Activated naive CD4-positive, alpha-beta T cell treated with anti-CD3 and anti-CD28 coated beads for 36 hours (primary cell): ENCODE measurements at places on chromosomes 2 and 18. TPM values are rescaled to one million over a fixed set of nuclear protein-coding genes. Genes with fewer than 3 reads are reported as not detected.

The MROH2A gene
- total RNA-seq, result not detected

The GAL3ST2 gene
- not detected for total RNA-seq

The TBR1 gene
- not detected for total RNA-seq

The KANSL1L gene
- total RNA-seq, result 4.4 TPM

The CYP26B1 gene
- total RNA-seq, result not detected

The DLGAP1 gene
- not detected for total RNA-seq

The TTN gene
- 0.91 TPM for total RNA-seq

The LCT gene
- total RNA-seq, result 0.07 TPM

DNA sequence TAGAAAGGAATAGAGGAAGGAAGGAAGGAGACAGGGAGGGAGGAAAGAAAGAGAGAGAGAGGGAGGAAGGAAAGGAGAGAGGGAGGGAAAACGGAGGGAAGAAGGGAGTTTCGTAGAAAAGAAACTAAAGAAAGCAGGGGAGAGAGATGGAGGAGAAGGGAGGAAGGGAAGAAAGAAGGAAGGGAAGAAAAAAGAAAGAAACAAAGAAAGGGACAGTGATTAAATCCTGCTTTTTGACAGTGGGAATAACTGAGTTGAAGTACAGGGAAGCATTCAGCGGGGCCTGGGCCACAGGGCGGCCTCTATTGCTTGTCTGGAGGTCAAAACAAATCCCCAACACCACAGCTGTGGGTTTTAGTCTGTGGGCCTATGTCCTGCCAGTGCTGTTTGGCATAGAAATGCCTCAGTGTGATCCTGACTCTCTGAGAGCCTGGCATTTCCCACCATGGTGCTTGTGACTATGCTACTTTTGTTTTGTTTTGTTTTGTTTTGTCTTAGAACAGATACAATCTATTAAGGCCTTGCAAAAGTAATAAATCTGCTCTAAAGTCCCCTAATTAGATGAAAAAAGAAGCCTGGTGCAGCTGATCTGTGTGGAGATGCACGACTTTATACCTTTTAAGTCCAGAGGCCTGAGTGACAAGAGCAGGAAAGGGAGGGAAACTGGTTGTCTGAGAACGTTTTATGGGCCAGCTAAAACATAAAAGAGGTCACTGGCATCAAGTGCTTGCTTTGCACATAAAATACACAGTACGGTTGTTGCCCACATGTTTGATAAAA is 40.0 kb downstream of the IL1RL2 start:
- no peaks in the 10 kb centered on the region for H3K27me3 ChIP-seq
- peaks cover 40% of the 10 kb centered on the region for H3K4me1 ChIP-seq
- peak overlapping the region; percentile 94 for H3K27ac ChIP-seq
- no peak overlapping the region for H3K4me3 ChIP-seq

DNA sequence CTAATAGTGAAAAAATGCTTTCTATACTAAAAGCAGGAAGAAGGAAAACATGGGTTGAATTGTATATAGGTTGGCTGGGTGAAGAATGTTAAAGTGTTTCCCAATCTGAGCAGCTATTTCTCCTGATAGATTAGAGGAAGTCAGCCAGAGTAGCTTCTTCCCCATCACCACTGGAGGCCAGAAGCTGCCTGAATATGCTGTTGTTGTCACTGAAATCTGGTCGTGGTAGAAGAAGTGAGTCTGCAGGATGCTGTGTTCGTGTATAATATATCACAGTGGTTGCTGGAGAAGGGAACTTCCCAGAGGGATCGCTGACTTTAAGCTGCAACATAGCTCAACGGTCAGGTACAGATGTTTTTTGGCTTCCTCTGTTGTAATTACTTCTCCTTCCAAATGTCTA is 247.5 kb upstream of the LRATD1 start:
- no peaks in the 10 kb centered on the region for H3K4me1 ChIP-seq
- no peaks in the 10 kb centered on the region for H3K27me3 ChIP-seq
- H3K36me3 ChIP-seq, result no peaks in the 10 kb centered on the region
- DNase-seq, result no peak
- H3K4me3 ChIP-seq, result no peak overlapping the region

- no peak overlapping the region for H3K4me3 ChIP-seq
- no peak overlapping the region for H3K27ac ChIP-seq
- H3K4me1 ChIP-seq, result no peaks in the 10 kb centered on the region
- no peaks in the 10 kb centered on the region for H3K27me3 ChIP-seq
- no peak for DNase-seq
Measured at GRCh38 chr18:78891185-78891762, 88.3 kb upstream of the SALL3 start.

GRCh38 chr2:225502971-225503370 is 103.5 kb downstream of the NYAP2 start:
- H3K4me3 ChIP-seq, result no peak overlapping the region
- no peak overlapping the region for H3K27ac ChIP-seq
- no peak for DNase-seq
- H3K27me3 ChIP-seq, result peaks cover 10% of the 10 kb centered on the region

DNA sequence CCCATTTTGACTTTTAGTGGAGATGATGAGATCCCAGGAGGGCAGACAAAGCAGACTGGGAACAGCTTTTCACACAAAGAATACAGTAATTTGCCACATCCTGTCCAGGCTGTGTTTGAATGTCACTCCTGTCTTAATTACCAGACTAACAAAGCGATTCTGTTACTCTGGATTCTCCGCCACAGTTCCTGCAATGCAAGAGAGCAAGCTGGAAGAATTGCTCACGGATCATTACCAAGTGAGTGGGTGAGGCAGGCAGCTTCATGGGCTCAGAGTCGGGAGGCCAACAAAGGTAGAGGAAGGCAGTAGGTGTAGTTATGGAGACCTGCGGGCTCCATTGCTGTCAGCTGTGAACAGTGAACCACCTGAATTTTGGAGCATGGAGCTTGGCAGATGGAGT is 250.5 kb upstream of the ATP5MC3 start:
- DNase-seq, result no peak
- no peaks in the 10 kb centered on the region for H3K4me1 ChIP-seq
- H3K36me3 ChIP-seq, result no peaks in the 10 kb centered on the region
- H3K27ac ChIP-seq, result no peak overlapping the region
- H3K27me3 ChIP-seq, result no peaks in the 10 kb centered on the region

GRCh38 chr2:179909845-179910734 is 48.7 kb upstream of the ZNF385B start:
- no peak overlapping the region for H3K4me3 ChIP-seq
- H3K4me1 ChIP-seq, result no peaks in the 10 kb centered on the region
- peaks cover 4% of the 10 kb centered on the region for H3K27me3 ChIP-seq
- no peak for DNase-seq
- H3K36me3 ChIP-seq, result no peaks in the 10 kb centered on the region

GRCh38 chr2:197851451-197851850 is 47.1 kb downstream of the PLCL1 start:
- H3K36me3 ChIP-seq, result no peaks in the 10 kb centered on the region
- peak; percentile 52 for DNase-seq
- no peak overlapping the region for H3K4me3 ChIP-seq
- H3K4me1 ChIP-seq, result peaks cover 89% of the 10 kb centered on the region
- no peak overlapping the region for H3K27ac ChIP-seq

DNA sequence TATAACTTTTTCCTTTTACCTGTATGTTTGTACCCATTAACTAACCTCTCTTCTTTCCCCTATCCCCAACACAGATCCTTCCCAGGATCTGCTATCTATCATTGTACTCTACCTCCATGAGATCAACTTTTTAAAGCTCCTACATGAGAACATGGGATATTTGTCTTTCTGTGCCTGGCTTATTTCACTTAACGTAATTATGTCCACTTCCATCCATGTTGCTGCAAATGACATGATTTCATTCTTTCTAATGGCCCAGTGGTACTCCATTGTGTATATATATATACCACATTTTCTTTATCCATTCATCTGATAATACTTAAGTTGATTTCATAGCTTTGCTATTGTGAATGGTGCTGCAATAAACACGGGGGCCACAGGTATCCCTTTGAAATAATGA is 135.9 kb upstream of the THUMPD2 start:
- H3K27me3 ChIP-seq, result peaks cover 7% of the 10 kb centered on the region
- H3K27ac ChIP-seq, result no peak overlapping the region
- DNase-seq, result no peak

- H3K4me1 ChIP-seq, result no peaks in the 10 kb centered on the region
- peaks cover 2% of the 10 kb centered on the region for H3K27me3 ChIP-seq
- no peaks in the 10 kb centered on the region for H3K36me3 ChIP-seq
- H3K27ac ChIP-seq, result no peak overlapping the region
- no peak for DNase-seq
- no peak overlapping the region for H3K4me3 ChIP-seq
Measured at GRCh38 chr18:31513189-31513935, 15.4 kb downstream of the DSG2 start.

GRCh38 chr2:31033032-31033431 is 105.2 kb downstream of the GALNT14 start:
- H3K36me3 ChIP-seq, result no peaks in the 10 kb centered on the region
- no peaks in the 10 kb centered on the region for H3K27me3 ChIP-seq
- H3K27ac ChIP-seq, result no peak overlapping the region

DNA sequence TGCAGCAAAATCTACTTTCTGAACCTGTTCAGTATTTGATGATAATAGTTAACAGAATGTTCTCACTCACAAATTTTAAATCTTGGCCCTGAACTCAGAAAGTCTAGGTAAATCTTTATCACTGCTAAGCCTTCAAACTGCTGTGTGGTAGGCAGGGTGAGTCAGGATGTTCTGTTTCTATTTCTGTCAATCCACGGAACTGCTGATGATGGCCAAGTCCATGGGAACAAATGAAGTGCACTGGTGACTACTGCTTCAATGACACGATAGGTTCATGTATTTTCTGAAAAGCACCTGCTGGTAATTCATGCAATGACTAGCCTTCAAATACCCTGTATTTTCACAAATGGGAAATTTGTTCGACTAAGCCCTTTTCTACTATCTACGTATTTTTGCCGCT is 14.2 kb downstream of the NIFK start:
- H3K4me3 ChIP-seq, result no peak overlapping the region
- H3K36me3 ChIP-seq, result peaks cover 15% of the 10 kb centered on the region
- peak overlapping the region; percentile 91 for H3K27ac ChIP-seq
- no peaks in the 10 kb centered on the region for H3K27me3 ChIP-seq
- peaks cover 41% of the 10 kb centered on the region for H3K4me1 ChIP-seq

- no peak overlapping the region for H3K4me3 ChIP-seq
- no peaks in the 10 kb centered on the region for H3K36me3 ChIP-seq
- DNase-seq, result no peak
- no peak overlapping the region for H3K27ac ChIP-seq
- peaks cover 70% of the 10 kb centered on the region for H3K27me3 ChIP-seq
Measured at GRCh38 chr2:66428986-66429612, 5.8 kb upstream of the MEIS1 start.

GRCh38 chr2:31404827-31405226 is 9.7 kb downstream of the XDH start:
- no peaks in the 10 kb centered on the region for H3K36me3 ChIP-seq
- H3K4me3 ChIP-seq, result no peak overlapping the region
- H3K4me1 ChIP-seq, result no peaks in the 10 kb centered on the region
- no peak overlapping the region for H3K27ac ChIP-seq

GRCh38 chr2:232485348-232485756 is 2.3 kb downstream of the ECEL1 start:
- DNase-seq, result peak; percentile 3
- H3K27ac ChIP-seq, result no peak overlapping the region
- H3K4me1 ChIP-seq, result peaks cover 3% of the 10 kb centered on the region
- H3K36me3 ChIP-seq, result no peaks in the 10 kb centered on the region
- peaks cover 34% of the 10 kb centered on the region for H3K27me3 ChIP-seq
- H3K4me3 ChIP-seq, result peak overlapping the region; percentile 3

GRCh38 chr18:46072959-46073358 is 899 bp upstream of the PSTPIP2 start:
- no peaks in the 10 kb centered on the region for H3K27me3 ChIP-seq
- peaks cover 2% of the 10 kb centered on the region for H3K36me3 ChIP-seq
- peak overlapping the region; percentile 81 for H3K4me3 ChIP-seq
- peaks cover 42% of the 10 kb centered on the region for H3K4me1 ChIP-seq
- no peak overlapping the region for H3K27ac ChIP-seq
- no peak for DNase-seq
